ENCODE measurements at places on chromosomes 13 and 19.

GRCh38 chr19:4748589-4748988 lies 24.9 kb upstream of the DPP9 start:
- DNase-seq = no peak

- DNase-seq = no peak
Observed at GRCh38 chr19:19120308-19121231, 17.7 kb downstream of the TMEM161A start.

- no peak for DNase-seq
Observed at GRCh38 chr19:55305491-55305890, 19.6 kb downstream of the TMEM150B start.

GRCh38 chr19:1125601-1126467 lies 22.0 kb downstream of the GPX4 start:
- DNase-seq = no peak

DNA sequence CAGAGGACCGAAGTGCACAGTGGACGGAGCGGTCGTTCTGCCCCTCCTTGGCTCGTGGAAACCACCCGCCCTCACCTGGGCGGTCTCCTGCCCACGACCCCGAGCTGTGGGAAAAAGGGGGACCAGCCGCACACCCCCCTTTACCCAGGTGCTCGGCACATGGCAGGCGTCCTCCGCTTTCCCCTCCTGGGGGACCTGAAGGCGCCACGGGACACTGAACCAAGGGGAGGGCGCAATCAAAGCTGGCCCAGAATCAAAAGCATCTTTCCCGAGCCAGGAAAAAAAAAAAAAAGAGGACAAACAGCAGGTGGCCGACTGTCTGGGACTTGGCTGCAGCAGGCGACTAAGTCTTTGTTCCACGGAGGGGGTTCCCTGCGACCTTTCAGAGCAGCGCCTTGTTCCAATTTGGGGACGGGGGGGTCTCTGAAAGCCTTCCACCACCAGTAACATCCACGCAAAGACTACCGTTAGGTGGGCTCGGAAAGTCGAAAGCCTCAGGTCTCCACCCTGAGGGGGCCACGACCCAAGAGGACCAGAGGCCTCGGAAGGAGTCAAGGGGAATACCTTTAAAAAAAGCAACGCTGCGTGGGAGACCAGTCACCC lies 1.1 kb downstream of the MBD3 start:
- DNase-seq = peak; percentile 38

GRCh38 chr13:71879129-71879535 lies 12.1 kb upstream of the DACH1 start:
- DNase-seq = no peak

DNA sequence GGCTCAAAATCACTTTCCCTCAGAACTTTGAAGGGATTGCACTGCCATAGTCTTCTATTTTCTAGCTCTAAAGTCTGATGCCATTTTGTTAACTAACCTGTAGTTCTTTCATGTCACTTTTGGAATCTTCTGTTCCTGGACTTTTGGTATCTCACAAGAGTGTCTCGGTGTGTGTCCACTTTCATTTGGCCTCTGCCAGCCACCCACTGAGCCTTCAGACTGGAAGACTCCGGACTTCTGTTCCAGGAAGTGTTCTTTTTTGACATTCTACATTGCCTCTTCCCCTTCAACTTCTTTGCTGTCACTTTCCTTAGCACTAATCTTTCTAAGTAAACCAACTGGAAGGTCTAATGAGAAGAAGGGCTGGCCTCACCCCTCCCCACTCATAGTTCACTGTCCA lies 25.0 kb upstream of the LAMP1 start:
- no peak for DNase-seq

GRCh38 chr19:13093407-13094105 lies 9.1 kb downstream of the LYL1 start:
- DNase-seq = peak; percentile 68
